ENCODE measurements at places on chromosomes 1 and 21. TPM values are rescaled to one million over a fixed set of nuclear protein-coding genes. Genes with fewer than 3 reads are reported as not detected.

The GCSAML gene
- total RNA-seq, result not detected

The SLC26A9 gene
- total RNA-seq, result not detected

The PLEKHA6 gene
- total RNA-seq, result 0.02 TPM

The ANGPTL3 gene
- not detected for total RNA-seq

The VHLL gene
- total RNA-seq, result not detected

The ZNF695 gene
- total RNA-seq, result 0.82 TPM

The SLC44A5 gene
- total RNA-seq, result 0.40 TPM
